Activated T-helper 1 cell treated with Interleukin-2 at 50 U/mL for 16 hours (primary cell): ENCODE measurements at places on chromosomes 3 and 15.
A peak's percentile ranks its signal among the peaks of the same experiment; 100 is the strongest.

GRCh38 chr15:40743921-40744814, 10.9 kb downstream of the RMDN3 start:
- peak; percentile 40 for DNase-seq

- no peak for DNase-seq
Measured at GRCh38 chr3:31988271-31988670, 6.7 kb downstream of the ZNF860 start.

DNA sequence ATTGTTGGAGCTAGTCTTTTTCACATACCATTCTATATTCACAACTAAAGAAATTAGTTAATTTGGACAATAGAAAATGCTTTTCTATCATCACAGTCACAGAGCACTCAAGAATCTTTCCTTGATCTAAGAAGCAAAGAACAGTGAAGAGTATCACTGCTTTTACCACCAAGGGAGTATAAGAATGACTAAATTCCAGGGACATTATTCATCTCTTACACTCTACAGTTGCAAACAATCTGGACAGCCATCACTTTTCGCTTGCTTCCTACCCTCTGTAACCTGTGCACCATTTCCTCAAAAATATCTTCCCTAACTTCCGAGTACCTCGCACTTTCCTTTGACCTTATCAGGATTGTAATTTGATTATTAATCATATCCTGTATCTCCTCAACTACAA, 359.5 kb upstream of the TMCO5A start:
- DNase-seq = no peak

DNA sequence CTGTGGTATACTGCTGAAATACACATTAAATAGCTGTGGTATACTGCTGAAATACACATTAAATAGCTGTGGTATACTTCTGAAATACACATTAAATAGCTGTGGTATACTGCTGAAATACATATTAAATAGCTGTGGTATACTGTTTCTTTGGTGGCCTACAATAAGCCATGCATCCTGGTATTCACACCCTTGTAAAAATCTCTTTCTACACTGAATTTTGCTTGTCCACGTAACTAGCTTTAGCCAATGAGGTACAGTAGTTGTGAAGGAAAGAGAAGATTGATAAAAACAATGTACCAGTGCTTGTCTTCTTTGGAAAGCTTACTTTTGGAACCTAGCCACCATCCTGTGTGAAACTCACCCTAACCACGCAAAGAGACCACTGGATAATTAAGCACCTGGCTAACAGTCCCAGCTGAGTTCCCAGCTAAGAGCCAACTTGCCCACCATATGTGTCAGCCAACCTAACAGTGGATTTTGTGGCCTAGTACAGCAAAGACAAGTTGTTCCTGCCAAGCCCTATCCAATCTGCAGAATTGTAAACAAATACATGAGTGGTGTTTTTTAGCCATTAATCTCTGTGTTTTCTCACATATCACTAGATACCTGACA, 103.4 kb upstream of the MELTF start:
- no peak for DNase-seq

DNA sequence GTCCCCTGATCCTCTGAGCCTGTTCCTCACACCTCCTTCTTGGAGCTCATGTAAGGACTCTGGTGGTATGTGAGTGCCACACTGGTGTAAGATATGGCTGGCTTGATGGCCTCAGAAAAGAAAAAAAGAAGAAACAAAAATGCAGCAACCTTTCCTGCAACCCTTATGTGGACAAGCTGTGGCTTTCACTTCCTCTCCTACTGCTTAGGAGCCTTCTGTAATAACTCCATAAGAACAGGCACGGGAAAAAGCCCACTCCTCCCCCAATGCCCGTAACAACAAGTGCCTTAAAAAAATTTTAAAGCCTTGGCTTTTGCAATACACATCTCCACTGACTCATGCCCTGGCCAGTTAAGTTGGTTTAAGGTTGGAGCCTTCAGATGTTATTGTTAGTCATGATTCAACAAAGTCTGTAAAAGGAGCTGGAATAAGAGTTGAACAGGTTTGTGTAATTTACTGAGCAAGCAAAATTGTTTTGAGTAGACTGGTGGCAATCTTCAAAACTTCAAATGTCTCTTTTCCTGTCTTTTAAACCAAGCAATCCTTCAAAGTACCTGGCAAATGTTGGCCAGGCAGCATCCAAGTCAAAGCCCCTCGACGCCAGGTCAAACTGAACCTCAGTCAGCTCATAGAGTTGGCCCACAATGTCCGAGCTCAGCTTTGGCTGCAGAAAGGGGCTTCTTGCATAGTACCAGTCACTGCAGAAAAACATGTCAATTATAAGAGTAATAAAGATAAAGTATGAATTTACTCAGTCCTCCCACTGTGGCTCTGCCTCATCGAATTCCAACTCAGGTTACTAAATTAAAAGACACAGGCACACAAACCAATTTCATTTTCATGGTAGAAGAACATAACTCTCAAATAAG, 22.9 kb downstream of the FYCO1 start:
- DNase-seq = no peak

- no peak for DNase-seq
Measured at GRCh38 chr15:73985101-73985873, 6.8 kb downstream of the STOML1 start.

DNA sequence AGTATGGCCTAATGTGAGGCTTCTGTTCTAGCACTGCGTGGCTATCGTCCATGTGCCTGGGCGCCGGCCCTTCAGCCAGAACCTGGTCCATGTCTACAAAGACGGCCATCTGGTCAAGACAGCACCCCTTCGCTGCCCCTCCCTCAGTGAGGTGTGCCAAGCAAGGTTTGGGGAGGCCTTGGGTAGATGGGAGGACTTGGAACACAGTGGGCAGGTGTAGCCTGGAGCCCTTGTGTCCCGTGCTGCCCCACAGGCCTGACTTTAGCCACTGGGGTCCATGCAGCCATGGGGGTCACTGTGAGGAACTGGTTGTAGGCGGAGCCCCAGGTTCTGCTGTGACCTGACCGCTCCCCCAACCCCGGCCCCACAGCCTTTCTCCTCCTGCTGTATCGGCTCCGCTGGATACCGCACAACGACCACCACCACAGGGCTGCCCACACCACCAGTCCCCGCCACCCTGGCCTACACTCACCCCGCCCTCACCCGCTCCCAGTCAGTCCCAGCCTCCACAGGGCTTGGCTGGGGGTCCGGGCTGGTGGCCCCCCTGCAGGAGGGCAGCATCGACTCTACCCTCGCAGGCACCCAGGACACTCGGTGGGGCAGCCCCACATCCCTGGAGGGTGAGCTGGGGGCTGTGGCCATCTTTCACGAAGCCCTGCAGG, 16.6 kb downstream of the NBEAL2 start:
- DNase-seq = no peak

DNA sequence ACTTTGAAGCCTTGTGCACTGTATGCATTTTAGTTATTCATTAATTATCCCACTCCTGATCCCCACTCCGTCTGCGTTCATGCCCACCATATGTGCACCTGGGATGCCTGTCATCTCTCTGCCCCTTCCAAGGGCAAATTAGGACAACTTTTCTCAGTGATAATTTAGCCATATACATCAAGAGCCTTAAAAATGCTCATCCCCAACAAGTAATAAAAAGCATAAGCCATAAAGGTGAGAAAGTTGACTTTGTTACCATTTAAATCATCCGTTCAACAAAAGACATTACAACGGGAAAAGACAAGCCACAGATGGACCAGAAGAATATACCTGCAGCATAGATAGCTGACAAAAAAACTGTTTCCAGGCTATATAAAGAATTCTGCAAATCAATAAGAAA, 131.4 kb upstream of the LINGO1 start:
- no peak for DNase-seq

DNA sequence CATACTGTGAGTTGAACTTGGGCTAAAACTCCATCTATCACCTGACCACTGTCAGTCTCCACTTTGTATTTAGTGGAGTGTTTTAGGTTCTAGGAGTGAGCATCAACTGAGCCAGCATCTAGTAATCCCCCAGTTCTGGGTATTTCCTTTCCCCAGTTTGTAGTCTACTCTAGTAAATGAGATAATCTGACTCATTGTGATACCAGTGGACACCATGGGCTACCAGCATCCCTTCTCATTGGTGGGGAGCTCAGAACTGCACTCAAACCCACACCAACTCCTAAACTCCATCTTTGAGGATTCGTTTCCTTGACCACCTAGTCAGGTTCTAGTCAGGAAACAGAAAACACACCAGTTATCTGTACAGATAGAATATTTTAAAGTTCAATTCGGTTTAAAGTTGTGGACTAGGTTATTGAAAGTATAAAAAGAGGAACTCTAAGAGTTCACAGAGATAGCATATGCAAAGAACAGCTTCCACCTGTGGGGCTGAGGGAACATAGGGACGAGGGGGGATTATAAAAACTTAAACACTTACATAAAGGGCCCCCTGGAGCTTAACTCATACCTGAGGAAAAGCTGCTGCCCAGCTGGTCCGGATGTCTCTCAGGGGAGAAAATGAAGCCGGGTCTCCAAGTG, 36.0 kb downstream of the LEO1 start:
- no peak for DNase-seq

DNA sequence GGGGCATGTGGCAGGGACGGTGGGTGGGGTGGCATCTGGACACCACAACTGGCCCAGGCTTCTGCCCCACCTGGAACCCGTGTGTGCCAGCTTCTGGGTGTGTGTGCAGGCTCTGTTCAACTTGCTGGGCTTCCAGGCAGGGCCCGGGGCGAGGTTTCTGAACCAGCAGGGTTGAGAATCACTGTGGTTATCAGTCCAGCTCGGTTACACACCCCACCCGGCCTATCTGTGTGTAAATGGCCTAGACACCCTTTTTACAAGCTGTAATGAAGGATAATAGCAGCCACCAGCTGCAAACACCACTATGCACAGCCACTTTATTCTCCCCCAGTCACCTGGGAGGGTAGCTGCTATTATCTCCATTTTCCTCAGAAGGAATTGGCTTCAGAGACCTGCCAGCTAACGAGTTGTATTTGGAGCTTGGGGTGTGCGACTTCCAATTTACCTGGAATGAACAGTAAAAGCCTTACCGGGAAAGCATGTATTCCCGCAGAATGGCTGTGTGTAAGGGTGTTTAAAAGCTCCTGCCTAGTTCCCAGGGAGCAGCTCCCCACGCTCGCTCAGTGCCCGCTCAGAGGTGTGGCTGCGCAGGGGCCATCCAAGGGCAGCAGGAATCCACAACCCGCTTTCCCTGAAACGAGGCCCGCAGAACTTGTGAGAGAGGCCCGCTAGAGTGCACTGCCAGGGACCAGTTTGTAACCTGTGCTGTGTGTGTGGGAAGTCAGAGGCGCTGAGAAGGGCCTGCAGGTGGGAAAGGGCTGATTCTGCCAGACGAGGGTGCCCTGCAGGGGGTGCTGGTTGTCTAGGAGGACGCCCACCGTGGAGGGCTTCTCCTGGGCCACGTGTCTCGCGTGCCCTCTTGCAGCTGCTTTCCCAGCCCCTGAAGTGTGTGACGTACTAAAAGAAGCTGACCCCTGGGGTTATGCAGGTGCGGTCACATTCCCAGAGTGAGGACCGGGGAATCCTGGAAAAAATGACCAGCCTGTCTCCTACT, 83.5 kb downstream of the C3orf70 start:
- no peak for DNase-seq

DNA sequence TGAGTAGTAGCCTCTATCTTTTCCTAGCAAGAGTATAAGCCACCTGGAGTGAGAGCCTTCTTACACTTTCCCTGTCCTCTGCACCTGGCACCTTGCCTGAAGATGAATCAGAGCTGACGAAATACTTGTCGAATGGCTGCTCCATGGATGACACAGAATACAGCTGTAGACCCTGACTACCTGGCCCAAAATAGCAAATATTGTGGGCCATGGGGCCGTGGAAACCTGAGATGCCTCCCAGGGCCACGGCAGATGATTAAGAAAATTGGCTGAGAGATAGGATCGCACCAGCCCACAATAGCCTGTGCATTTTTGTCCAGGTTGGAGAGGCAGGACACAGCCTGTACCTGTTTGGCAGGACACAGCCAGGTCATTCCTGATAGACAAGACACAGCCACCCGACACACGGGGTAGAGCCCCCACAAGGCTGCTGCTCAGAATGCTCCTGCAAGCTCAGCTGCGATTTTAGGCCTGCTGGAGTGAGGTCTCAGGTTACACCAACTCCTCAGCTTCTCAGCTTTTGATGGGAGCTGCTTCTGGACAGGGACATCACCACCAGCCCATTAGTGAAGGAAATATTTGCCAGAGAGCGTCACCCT, 22.9 kb upstream of the TPM1 start:
- no peak for DNase-seq

DNA sequence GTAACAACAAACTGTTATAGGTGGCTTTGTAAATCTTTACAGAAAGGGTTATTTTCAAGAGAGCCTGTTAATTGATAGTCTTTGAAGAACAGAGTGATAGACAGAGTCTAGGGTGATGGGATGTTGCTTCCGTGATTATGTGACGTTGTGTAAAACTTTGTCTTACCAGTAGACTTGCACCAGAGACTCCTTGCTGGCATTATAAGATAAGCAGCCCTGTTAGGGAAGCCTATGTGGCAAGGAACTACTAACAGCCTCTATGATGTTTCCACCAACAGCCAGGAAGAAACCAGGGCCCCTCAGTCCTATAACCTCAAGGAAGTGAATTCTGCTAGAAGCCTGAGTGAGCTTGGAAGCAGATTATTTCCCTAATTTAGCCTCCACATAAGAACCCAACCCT, 18.9 kb downstream of the STT3B start:
- no peak for DNase-seq

DNA sequence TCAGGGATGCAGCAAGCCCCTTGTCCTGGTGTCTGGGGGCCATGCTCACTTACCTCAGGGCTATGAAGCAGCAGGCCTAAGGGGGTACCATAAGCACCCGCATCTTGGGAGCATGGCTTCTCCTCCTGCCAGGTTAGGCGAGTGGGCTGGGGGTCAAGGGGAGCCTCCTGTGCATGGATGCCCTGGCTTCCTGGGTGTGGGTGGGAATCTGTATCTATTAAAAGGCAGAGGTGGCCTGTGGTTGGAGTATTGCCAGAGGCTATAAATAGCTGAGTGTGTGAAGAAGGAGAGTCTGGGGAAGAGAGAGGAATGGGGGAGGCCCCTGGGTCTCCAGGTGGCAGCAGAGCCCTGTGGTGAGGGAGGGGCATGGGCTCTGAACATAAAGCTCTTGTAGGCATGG, 19.5 kb downstream of the ACVR2B start:
- DNase-seq = no peak
